ENCODE measurements at places on chromosomes 5 and 9.

GRCh38 chr5:154677921-154678320, 77.3 kb upstream of the LARP1 start:
- DNase-seq, result no peak

DNA sequence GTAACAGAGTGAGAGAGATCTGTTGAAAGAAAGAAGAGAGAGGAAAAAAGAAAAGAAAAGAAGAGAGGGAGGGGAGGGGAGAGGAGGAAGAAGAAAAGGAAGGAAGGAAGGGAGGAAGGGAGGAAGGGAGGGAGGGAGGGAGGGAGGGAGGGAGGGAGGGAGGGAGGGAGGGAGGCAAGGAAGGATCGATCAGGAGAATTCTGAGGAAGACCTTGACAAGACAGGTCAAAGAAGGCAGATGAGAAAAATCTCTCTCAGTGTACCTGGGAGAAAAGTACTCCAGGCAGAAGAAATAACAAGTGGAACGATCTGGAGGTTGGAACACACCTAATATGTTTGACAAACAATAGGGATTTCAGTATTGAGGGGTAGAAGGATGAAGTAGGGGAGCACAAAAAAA, 64.6 kb upstream of the SUSD1 start:
- DNase-seq, result no peak

DNA sequence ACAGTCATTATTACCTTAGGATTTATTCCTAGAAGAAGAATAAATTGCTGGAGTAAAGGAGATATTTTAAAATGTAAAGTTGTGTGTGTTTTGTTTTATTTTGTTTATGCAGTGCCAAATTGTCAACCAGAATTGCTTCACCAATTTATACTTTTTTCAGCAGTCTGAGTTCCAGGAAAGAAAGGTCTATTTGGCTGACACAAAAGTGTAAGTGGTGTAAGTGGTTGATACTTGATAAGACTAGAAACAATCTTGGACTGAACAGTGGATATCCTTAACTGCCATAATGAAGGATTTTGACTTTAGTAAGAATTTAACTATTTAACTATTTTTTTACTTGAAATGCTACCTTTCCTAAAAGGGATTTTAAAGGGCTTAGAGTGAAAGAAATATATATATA, 37.7 kb downstream of the TYRP1 start:
- no peak for DNase-seq

DNA sequence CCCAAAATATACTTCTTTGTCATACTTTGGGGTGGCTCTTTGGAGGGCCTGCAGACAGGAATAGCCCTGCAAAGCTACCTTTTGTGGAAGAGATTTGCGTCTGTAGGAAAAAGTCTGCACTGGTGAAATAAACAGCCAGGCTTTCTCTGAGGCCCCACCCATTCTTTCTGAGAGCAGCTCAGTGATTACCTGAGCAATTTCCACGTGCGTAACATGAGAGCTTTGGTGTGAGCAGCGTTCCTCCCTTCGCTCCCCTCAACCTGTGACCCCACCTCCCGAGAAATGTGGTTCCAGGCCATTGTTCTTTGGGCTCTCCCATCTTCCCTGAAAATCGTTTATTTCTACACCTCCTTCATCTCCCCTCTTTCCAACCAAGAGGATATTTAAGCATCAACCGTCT, 23.8 kb upstream of the FBP1 start:
- no peak for DNase-seq

All from dermis microvascular lymphatic vessel endothelial cell (primary cell).